SW 1271 (cell line): ENCODE measurements at places on chromosomes 7 and 10.

DNA sequence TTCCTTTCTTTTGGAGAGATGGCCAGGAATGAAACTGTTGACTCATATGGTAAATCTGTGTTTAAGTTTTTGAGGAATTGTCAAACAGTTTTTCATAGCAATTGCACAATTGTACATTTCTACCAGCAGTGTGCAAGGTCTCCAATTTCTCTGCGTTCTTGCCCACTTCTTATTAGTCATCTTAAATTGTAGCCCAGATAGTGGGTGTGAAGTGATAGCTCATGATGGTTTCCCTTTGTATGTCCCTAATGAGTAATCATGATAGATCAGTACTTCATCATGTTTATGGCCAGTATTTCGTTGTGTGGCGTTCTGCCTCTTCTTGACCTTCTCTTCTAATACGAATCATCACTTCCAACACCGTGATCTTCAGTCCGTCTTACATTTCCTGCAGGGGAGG lies 136.3 kb downstream of the DOCK1 start:
- DNase-seq, result no peak

DNA sequence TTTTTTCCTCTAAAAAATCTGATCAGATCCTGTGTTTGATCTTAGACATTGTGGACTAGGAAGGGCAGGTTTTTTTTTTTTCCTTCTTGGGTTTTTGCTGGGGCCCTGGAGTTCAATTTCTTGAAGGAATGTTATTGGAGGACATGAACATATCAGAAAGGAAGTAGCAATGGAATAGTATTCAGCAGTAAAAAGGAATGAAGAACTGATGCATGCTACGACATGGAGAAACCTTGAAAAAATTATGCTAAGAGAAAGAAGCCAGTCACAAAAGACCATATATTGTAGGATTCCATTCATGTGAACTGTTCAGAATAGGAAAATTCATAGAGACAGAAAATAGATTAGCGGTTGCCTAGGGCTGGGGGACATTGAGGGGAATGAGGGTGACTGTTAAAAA lies 34.0 kb downstream of the FGF8 start:
- DNase-seq, result no peak

DNA sequence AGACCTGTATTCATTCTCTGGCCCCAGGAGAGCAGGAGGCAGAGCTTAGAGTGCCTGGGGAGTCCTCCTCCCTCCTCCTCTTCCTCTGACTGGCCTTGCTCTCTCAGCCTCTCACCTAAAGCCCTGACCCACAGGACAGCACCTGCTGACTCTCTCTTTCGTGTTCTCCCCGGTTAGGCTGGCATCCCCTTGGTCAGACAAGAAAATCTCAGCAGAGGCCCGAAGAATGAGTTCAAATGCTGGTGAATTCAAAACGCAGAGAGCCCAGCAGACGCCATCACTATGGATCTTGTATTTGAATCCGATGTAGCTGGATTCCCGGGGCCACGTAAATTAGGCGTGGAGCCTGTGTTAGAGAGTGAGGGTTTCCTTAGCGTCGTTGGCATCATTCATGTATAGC lies 255.3 kb downstream of the KLF6 start:
- no peak for DNase-seq

DNA sequence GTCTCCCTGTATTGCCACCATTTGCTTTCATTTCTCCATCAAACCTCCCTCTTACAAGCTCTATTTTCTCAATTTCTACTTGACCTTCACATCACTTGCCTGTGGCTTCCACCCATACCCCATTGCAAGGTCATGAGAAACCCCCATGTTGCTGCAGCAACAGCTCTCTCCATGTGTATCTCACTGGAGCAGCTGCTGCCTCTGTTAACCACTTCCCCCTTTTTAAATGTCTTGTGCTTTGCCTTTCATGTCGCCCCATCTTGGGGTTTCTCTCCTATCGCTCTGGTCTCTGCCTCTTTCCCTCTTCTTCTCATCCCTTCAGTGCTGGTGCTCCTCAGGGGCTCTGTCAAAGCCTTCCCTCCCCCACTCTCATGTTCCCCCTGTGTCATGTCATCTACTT lies 148.8 kb downstream of the CHN2 start:
- no peak for DNase-seq

- no peak for DNase-seq
Observed at GRCh38 chr10:75202321-75203045, 8.1 kb upstream of the VDAC2 start.

- no peak for DNase-seq
Observed at GRCh38 chr10:104076743-104077160, 8.9 kb downstream of the COL17A1 start.

GRCh38 chr7:48643431-48644013 lies 280.8 kb upstream of the CDC14C start:
- DNase-seq, result no peak

GRCh38 chr10:79275431-79275851 lies 71.8 kb upstream of the PPIF start:
- DNase-seq, result no peak

DNA sequence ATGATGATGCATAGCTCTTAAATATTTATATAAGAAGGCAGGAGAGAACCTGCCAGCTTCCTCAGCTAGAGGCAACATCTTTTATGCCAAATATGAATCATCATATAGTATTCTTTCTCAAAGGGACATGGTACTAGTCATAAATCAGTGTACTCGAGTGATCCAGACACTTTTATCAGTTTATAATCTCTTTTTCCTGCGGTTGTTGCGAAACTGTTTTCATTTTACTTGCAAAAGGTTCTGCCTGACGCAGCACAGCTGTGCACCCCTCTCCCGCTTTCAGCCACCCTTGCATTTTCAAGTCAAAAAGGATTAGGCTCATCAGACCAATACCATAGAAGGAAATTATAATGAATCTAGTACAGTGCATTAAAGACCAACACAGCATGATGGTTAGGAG lies 332.3 kb upstream of the PRKCQ start:
- no peak for DNase-seq
